ENCODE measurements at places on chromosomes 5 and 9. TPM values are rescaled to one million over a fixed set of nuclear protein-coding genes. Genes with fewer than 3 reads are reported as not detected.

DNA sequence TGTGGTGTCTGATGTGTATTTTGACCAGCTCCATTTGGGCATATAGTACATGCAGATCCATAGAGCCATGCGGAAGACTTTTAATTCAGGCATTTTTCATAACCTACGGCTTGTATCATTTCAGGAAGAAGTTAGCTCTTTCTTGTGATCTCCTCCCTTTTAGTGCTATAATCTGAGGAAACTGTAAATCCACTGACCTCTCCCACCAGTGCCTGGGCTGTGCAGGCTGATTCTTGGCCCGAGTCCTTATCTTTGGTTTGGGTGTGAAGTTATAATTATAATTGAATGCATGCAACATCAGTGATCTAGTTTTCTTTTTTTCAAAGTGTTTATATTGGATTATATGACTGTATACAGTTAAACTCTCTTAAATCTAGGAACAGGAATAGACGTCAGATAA, 247.9 kb downstream of the PCSK5 start:
- DNase-seq = no peak

DNA sequence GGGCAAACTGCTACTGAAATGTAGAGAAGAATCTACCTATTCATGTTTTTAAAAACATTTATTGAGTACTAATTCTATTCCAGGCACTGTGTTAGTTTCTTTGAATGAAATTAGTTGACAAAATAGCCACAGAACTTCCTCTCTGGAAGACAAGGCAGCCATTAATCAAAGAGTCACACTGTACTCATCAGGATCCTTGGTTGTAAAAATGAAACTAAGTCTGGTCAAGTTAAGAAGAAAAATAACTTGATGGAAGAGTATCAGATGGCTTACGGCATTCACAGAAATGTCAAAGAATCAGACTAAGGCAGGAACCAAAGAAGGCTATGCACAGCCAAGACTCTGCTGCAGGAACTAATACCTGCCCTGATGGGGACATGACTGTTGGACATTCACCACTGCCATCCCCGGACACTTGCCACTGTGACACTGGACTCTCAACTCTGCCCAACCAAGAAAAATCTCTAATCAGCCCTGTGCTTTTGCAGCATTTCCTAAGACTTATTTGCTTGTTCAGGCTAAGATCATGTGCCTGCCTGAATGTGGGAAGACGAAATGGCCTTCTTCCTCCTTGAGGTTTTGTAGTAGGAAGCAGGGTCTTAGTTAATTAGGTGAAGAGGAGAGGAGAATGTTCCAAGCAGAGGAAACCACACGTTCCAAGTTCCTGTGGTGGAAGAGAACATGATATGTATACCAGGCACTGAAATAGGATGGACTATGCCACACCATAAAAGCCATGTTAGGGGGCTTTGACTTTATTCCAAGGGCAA, 23.3 kb upstream of the NDUFB6 start:
- DNase-seq = no peak

DNA sequence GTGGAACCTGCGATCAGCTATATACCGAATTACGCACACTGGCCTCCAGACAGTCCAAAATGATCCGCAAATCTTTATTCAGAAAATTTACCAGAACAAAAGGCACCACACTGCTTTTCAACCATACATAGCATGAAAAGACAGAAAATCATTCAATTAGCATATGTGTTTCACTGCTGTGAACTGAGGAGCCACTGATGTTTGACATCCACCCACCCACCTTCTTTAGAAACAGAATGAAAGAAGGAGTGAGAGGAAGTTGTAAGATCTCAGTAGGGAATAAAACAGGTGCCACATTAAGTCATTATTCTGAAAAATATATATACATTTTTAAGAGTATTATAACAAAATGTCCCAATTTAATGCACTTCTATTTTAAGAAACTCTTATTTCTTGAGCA, 156.8 kb downstream of the NFIB start:
- DNase-seq = no peak

- DNase-seq = peak; percentile 78
Observed at GRCh38 chr9:71769175-71770161, 1.2 kb upstream of the CEMIP2 start.

DNA sequence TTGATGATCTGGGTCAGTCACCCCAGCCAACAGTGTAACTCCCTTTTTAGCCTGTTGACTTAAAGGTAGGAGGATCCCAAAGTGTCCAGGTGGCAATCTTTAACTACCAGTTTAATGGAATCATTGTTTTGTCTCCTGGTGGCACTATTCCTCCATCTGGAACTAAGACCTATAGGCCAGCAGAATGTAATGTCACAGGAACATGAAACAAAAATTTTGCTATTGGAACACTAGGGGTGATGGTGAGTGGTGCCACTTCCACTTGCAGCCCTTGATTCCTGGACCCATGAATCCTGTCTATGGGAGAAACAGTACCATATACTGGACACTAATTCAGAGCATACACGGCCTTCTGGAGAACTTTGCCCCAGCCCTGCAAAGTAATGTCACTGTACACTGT, 219.5 kb upstream of the RASA1 start:
- DNase-seq = no peak

- DNase-seq = no peak
Observed at GRCh38 chr5:103006921-103007320, 113.0 kb downstream of the GIN1 start.

DNA sequence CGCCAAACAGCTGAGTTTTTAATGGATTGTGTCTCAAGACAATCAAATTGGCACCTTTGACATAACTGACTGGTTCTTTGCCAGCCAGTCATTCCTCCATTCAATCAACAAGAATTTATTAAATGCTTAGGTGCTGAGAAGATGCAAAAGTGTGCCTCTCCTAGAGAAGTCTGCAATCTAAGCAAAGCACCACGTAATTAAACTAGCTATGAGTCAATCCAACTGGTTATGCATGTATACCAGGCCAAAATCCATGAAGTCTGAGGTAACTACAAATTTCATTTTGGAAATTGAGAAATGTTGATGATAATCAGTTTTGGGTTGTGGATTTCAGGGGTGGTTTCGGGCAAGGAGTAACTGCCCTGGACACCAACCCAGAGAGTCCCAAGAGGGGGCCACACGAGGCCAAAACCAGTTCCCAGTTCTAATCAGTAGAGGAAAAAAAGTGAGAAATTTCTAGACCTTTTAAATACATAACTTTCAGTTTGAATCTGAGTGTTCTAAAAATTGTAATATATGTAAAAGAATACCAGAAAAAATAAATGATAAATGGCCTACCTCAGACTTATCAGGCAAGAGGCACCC, 92.6 kb downstream of the EFNA5 start:
- no peak for DNase-seq

GRCh38 chr5:15522187-15522520, 22.2 kb downstream of the FBXL7 start:
- no peak for DNase-seq

DNA sequence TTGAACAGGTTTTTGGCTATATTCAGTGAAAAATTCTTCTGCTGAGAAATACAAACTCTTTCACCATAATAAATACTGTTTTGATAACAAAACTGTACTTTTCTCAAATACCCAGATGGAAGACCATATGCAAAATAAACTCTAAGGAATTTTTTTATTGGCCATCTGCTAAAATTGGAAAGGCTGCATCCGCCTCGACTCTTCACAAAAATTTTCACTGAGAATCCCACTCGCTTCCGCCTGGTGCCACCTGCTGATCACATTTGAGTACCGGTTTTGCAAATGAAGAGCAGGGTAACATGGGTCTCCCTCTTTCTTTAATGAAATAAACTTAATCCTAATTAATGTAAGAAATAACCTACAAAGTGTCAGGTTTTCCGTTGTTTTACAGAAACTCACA, 76.4 kb downstream of the TTLL11 start:
- DNase-seq = no peak

- DNase-seq = no peak
Observed at GRCh38 chr9:20441166-20441565, 181.1 kb downstream of the MLLT3 start.

- DNase-seq = no peak
Observed at GRCh38 chr9:70387663-70388062, 26.8 kb downstream of the KLF9 start.

DNA sequence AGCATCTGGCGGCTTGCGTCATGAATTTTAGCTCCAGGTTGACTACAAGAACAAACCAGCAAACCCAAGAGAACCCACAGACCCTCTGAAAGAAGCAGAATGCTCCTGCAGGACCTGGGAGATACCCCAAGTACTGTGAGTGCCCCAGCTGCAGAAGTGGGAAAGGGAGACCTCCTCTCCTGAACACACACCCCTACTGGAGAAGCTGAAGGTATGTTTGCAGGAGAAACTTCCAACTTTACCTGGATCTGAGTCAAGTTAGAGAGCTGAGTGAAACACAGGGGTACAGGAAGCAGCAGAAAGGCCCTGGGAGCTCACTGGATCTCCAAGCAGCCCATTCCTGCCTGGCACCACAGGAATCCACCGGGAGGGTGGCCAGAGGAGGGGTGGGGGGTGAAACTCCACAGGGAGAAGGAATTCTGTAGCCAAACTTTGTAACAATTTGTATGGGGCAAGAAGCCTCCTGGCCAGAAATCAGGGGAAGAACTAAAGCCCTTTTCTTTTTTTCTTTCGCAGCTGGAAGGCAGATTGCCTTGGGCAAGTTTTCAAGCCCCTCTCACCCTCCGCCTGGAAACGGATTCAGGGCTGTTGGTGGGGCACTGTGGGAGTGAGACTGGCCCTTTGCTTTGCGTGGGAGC, 576.2 kb downstream of the BNC2 start:
- DNase-seq = no peak

- DNase-seq = no peak
Observed at GRCh38 chr9:87081503-87081902, 134.2 kb upstream of the GAS1 start.

DNA sequence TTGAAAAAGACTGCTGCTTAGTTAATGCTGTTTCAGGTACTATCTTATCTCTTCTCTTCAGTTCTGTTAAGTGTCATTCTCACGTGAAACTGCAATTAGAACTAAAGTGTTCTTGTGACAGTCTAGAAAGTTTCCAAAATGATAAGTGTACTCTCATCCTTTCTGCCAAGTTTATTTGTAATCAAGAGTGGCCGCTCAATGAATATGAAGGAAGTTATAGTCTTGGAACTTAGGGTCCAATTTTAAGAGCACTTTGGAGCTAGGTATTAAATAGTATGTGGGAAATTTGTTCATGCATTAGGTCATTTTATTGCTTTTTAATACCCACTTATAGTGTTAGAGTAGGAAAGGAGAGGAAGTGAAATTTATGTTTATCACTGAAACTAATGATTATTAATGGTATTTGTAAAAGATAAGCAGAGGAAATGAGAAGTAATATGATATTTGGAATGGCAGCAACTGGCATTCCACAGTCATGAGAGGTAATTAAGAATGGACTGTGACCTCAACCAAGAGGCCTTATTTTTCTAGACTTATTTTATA, 20.4 kb downstream of the XRCC4 start:
- no peak for DNase-seq

GRCh38 chr9:3441197-3441816, 84.5 kb downstream of the RFX3 start:
- DNase-seq = peak; percentile 13

GRCh38 chr9:75775966-75776691, 114.3 kb upstream of the PCSK5 start:
- no peak for DNase-seq

DNA sequence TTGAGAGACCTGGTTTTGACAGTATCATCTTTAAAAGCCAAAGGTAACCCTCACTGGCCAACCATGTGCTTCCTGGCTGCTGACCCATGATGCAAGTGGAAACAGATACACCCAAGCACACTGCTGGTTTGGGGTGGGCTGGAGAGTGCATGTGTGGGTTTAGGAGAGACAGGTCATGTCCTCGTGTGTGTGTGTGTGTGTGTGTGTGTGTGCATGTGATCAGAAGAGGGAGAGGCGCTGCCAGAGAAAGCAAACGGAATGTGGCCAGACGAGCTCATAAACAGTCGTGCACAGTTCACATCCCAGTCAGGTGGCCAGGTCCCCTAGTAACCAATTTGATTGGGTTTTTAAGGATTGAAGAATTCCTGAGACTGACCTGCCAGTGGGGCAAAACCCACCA, 112.8 kb upstream of the ICE1 start:
- DNase-seq = no peak

- no peak for DNase-seq
Observed at GRCh38 chr9:110815361-110815760, 146.8 kb downstream of the MUSK start.

The TAF11L5 gene
- polyA plus RNA-seq = not detected

The DIRAS2 gene
- polyA plus RNA-seq = not detected

The BRINP1 gene
- polyA plus RNA-seq = 0.03 TPM

The SLC27A4 gene
- 35.0 TPM for polyA plus RNA-seq

The CTSL gene
- 75.8 TPM for polyA plus RNA-seq

The CARD9 gene
- 1.6 TPM for polyA plus RNA-seq

The IFNA1 gene
- polyA plus RNA-seq = not detected

The DRD1 gene
- polyA plus RNA-seq = not detected

The GABRA1 gene
- polyA plus RNA-seq = not detected

The CTXN3 gene
- not detected for polyA plus RNA-seq

The HSPA9 gene
- 240 TPM for polyA plus RNA-seq

The ALDH1A1 gene
- polyA plus RNA-seq = 32.8 TPM
